ENCODE measurements at places on chromosomes 5 and 9. TPM values are rescaled to one million over a fixed set of nuclear protein-coding genes. Genes with fewer than 3 reads are reported as not detected.

GRCh38 chr9:75139201-75139600 is 50.9 kb downstream of the OSTF1 start:
- no peaks in the 10 kb centered on the region for H3K27me3 ChIP-seq
- no peak for DNase-seq
- H3K4me1 ChIP-seq: peaks cover 13% of the 10 kb centered on the region

DNA sequence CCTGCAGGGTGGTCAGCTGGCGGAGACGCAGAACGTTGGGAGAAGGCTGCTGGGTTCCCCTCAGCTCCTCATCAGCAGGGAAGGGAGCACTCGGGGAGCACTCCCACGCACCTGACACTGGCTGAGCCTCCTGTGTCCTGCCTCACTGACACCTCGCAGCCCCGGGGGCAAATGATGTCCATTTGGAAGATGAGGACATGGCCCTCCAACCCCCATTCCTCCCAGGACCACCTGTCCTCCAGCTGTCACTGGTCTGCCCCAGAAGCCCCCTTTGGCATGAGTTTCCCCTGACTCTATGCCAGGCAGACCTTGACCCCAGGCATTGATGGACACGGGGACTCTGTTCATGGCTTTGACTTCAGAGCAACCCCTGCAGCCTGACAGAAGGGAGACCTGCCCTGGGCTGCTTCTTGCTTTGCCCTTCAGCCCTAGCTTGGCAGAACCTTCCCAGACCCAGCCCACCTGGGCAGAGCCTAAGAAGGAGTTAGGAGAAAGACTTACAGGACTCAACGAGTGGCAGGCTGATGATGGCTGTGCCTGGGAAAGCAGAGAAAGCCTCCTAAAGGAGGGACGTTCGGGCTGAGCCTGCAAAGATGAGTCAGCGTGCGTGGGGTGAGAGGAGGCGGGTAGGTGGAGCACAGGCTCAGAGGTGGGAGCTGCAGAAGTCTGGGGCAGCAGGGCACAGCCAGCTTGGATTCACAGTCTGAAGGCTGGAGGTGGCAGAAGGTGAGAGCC is 90.6 kb downstream of the LMX1B start:
- no peak overlapping the region for H3K4me3 ChIP-seq
- no peak overlapping the region for H3K27ac ChIP-seq
- no peaks in the 10 kb centered on the region for H3K27me3 ChIP-seq
- no peaks in the 10 kb centered on the region for H3K36me3 ChIP-seq
- DNase-seq: no peak
- peaks cover 21% of the 10 kb centered on the region for H3K4me1 ChIP-seq

NOXA1 gene
- 12.8 TPM for polyA plus RNA-seq

GRCh38 chr5:135559354-135559753 is 19.4 kb downstream of the CXCL14 start:
- no peaks in the 10 kb centered on the region for H3K36me3 ChIP-seq
- no peaks in the 10 kb centered on the region for H3K4me1 ChIP-seq
- peak; percentile 27 for DNase-seq
- no peak overlapping the region for H3K4me3 ChIP-seq
- H3K27me3 ChIP-seq: peaks cover 36% of the 10 kb centered on the region
